Stimulated activated CD4-positive, alpha-beta T cell treated with anti-CD3 and anti-CD28 coated beads, Interleukin-4, amount 100 ng/mL, for 4 hours (primary cell): ENCODE measurements at places on chromosomes 6 and 20.

DNA sequence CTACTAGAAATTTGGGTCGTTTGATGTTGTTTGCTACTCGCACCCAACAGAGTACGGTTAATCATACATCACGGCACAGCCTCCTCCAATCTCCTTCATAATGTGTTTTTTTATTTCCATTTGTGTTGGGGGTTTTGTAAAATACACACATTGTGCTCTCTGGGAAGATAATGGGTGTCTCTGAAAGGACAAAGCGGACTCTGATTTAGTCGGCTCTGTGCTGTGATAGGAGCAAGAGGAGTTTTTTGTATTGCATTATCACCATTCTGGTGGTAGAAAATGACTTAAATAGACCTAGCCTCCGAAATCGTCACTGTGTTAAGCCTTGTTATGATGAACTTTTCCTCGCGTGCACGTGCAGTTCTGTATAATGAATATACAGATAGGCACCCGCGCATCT is 196.3 kb downstream of the CDH4 start:
- no peak for DNase-seq

- DNase-seq: no peak
These were observed 882 bp upstream of the FAM184A start for GRCh38 chr6:119079283-119079809.

DNA sequence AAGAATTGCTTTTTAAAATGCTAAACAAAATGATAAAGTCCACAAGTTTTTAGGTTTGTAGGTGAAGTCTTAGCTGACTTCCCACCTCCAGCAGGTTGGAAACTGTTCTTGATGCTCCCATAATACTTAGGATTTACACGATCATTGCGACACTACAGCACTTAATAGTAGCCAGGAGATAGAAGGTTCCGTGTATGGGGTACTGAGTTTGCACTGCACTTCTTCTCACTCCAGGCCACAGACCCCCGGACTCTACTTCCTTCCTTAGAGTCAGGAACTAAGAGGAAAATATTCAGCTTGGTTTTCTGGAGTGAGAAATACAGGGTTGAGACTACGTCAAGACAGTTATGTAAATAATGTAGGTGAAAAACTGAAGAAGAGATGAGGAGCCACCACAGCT is 56.1 kb upstream of the SGK1 start:
- no peak for DNase-seq

- DNase-seq: no peak
These were observed 13.4 kb upstream of the TNFAIP3 start for GRCh38 chr6:137853569-137854213.

DNA sequence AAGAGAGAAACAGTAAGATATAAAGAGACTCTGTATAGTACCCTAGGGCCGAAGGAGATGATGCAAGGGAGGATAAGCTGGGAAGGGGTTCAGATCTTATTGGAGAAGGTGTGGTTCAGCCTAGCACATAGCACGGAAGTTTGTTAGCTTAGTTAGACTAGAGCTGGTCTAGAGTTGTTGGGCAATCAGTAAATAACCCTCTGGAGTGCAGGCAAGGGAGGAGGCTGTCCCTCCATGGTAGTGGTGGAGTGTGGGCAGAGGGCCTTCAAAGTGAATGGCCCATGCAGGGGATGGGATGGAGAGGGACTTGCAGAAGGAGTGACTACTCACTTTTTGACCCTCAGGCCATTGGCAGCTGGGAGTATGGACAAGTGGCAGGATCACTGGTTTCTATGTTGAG is 20.0 kb downstream of the TULP4 start:
- no peak for DNase-seq

DNA sequence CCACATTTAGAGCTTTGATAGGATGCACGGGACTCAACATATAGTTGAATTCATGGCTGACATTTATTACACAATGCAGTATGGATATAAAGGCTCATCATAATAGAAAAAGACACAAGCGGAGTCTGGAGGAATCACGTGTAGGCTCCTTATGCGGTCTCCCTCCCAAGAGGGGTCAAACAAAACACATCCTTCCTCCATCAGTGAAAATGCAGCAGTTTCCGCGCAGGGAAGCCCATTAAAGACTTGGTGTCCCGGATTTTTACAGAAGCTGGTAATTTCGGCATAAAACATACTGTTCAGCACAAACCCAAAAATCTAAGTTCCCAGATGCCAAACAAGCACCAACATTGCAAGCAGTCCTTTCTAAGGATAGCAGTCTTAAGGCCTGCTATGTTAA is 1.1 kb downstream of the USP45 start:
- DNase-seq: no peak

DNA sequence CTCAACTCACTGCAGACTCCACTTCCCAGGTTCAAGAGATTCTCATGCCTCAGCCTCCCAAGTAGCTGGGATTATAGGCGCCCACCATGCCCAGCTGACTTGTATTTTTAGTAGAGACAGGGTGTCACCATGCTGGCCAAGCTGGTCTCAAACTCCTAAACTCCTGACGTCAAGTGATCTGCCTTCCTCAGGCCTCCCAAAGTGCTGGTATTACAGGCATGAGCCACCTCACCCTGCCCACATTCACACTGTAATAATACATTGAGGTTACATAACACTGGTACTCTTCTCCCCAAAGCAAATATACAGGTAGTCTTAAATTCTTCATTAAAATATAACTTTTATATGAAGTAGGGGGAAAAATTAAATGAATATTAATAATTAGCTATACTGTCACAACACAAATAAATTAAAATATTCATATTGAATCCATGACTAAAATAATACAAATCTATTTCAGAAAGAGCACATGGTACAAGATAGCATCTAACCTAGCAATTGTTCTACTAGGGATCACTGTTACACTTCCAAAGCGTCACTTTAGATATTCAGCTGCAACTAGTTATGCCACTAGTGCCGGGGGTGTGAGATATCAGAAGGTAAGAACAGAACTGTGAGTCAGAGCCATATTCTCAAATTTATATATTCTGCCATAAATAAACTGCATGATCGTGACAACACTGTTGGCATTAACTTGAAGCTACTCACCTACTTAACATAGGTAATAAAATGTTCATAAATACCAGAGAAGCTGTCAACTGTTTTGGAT is 169.1 kb upstream of the SHLD1 start:
- DNase-seq: no peak

GRCh38 chr20:19966840-19967239 is 50.3 kb upstream of the NAA20 start:
- DNase-seq: no peak

DNA sequence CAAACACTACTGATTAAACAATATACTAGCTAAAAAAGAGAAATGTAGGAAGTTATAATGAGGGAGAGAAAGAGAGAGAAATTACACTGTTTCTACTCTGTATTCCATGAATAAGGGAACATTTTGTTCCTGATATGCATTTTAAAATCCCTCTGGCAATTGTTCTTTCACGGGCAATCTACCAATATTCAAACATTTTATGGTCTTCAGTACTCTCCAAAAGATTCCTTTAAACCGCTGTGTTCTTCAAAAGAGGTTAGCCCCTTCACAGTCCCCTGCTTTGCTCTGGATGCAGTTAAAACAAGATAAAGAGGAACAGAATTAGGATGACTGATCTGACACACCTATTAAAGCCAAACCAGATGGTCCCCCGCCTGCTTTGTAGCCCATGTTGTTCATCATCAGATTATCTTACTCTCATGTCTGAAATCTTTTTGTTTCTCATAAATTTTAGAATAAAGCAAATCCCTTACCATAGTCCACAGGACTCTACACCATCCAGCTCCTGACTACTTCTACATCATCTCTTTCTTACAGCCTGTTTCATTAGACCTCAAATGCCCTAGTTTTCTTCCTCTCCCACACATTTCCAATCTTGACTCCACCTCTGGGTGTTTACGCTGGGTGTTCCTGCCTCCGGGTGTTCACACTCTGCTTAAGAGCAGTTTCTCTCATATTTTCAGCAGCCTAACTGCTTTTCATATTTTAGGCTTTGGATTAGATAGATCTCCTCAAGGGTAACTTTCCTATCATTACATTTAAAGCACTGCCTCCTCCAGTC is 399.7 kb downstream of the COL12A1 start:
- no peak for DNase-seq

GRCh38 chr6:127328043-127328609 is 15.3 kb downstream of the ECHDC1 start:
- DNase-seq: no peak

DNA sequence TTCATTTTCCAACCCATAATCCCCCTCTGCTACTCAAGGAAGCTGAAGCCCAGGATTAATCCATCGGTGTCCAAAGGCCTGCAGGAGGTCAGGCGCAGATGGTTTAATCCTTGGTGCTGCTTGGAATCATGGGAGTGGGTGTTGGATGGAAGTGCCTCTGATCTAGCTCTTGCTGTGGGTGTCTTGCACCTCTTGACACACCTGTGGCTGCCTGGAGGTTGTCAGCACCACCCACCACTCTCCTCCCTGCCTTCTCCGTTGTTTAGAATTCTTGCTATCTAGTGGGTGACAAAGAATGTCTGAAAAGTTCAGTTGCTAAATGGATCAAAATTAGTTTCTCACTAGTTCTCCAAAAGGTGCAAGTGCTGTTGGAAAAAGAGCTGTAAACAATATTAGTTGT is 1074.4 kb upstream of the FLRT3 start:
- DNase-seq: no peak

DNA sequence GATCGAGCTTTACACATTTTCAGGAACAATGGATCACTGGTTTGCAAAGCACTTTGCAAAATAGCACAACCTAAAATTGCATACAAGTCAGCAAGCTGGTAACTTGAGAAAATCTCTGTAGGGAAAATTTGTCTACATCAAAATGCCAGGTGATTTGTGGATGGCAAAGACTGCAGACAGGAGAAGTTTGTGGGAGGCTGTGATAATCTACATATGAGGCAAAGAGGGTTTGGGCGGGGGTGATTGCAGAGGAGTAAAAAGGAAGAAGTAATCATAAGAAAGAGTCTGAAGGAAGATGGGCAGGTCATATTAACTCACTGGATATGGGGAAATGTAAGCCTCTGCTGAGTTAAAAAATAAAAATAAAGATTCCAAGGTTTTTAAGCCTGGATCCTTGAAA is 166.3 kb upstream of the STXBP5 start:
- no peak for DNase-seq

DNA sequence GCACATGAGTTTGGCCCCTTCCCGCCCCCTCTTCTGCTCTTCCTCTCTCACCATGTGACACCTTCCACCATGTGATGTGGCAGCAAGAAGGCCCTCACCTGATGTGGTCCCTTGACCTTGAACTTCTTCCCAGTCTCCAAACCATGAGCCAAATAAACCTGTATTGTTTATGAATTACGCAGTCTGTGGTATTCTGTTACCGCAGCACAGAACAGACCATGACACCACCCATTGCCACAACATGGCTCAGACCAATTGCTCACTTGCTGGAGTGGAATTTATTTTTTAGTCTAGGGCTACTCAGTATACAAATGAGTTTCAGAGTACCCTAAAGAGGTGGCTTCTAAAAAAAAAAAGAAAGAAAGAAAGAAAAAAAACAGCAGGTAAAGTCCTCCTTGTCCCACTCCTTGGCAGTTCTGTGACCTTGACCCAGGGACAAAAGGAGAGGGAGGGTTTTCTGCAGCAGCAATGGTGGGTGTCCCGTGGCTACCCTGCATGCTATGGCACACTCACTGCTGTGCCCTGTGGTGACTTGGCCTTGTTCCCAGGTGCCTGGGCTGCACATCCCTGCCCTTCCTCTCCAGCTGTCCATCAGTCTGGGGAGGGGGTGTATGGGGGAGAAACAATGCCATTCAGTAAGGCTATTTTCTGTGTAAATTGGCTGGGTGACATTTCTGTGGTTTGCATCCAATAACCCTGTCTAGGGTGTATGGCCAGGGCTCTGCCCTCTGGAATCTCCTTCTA is 5.4 kb upstream of the VSX1 start:
- DNase-seq: no peak

GRCh38 chr6:148758492-148758891 is 11.7 kb downstream of the UST start:
- no peak for DNase-seq

GRCh38 chr6:85115876-85116275 is 334.0 kb upstream of the NT5E start:
- no peak for DNase-seq

DNA sequence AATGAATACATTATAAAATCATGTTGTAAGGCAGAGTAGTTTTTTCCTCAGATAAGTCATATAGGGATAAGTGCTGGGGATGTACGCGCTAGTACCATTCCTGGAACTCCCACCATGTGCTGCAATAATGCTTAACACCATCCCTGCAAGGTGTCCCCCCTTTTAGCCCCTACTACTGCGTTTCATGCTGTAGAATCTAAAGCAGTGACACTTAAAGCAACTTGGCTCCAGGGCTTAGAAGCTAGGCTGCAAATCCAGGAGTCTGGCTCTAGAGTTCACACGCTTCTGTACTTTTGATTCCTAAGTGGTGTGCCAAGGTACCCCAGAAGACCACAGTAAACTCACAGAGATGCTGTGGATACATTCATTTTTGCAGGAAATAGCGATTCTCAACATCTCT is 183.1 kb downstream of the DOK5 start:
- no peak for DNase-seq

- no peak for DNase-seq
These were observed 37.7 kb upstream of the PRSS16 start for GRCh38 chr6:27209659-27210269.

GRCh38 chr6:72382602-72383529 is 239.0 kb upstream of the KCNQ5 start:
- no peak for DNase-seq

DNA sequence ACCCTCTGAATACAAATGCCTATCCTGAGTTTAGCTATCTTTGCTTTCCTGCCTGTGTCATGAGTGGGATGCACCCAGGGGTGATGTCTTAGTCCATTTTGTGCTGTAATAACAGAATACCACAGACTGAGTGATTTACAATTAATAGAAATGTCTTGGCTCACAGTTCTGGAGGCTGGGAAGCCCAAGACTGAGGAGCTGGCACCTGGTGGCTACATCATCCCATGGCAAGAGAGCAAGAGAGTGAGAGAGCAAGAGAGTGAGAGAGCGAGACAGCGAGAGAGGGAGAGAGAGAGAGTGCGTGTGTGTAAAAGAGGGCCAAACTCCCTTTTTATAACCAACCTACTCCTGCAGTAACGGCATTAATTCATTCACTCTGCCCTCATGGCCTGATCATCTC is 76.8 kb downstream of the PRDM1 start:
- DNase-seq: no peak

- no peak for DNase-seq
These were observed 199.1 kb downstream of the CENPW start for GRCh38 chr6:126539022-126539421.

GRCh38 chr20:25421102-25421501 is 13.6 kb downstream of the GINS1 start:
- DNase-seq: no peak

DNA sequence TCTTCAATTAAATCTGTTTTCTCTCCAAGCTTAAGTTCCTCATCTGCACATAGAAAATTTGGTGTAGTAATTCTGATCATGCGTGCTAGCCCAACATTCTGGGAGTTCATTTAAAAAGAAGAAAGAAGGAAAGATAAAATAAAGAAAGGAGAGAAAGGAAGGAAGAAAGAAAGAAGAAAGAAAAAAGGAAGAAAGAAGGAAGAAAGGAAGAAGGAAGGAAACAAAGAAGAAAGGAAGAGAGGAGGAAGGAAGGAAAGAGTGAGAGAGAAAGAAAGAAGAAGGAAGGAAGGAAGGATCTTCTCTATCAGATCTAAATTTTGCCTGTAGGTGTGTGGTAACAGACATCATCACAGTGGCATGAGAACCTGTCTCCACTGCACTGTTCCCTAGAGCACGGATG is 16.2 kb downstream of the SLPI start:
- no peak for DNase-seq

- no peak for DNase-seq
These were observed 141.1 kb upstream of the SGK1 start for GRCh38 chr6:134458857-134459657.

GRCh38 chr6:134094441-134094840 is 42.0 kb upstream of the SLC2A12 start:
- no peak for DNase-seq
